ENCODE measurements at places on chromosomes 4 and X. TPM values are rescaled to one million over a fixed set of nuclear protein-coding genes. Genes with fewer than 3 reads are reported as not detected.
A peak's percentile ranks its signal among the peaks of the same experiment; 100 is the strongest.

DNA sequence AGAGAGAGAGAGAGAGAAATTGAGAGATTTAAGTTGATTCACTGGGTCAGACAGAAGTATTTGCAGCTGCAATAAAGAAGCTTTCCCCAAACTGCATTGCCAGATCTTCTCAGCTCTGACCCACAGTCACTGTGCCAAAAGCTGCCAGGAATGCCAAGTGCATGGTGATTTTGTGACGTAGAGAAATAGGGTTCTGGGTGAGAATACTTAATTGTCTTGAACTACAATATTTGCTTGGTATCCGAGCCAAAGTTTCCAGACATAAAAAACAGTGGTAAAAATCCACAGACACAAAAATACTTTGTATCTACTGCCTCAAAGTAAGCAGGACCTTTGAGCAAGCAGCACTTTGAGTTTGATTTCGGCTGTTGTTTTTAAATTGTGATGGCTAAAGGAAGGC lies 331.1 kb downstream of the GRID2 start:
- no peak for DNase-seq

- no peak for DNase-seq
Observed at GRCh38 chr4:185718578-185719499, 93.2 kb downstream of the SORBS2 start.

- DNase-seq, result no peak
Observed at GRCh38 chr4:169420291-169420690, 149.5 kb upstream of the SH3RF1 start.

DNA sequence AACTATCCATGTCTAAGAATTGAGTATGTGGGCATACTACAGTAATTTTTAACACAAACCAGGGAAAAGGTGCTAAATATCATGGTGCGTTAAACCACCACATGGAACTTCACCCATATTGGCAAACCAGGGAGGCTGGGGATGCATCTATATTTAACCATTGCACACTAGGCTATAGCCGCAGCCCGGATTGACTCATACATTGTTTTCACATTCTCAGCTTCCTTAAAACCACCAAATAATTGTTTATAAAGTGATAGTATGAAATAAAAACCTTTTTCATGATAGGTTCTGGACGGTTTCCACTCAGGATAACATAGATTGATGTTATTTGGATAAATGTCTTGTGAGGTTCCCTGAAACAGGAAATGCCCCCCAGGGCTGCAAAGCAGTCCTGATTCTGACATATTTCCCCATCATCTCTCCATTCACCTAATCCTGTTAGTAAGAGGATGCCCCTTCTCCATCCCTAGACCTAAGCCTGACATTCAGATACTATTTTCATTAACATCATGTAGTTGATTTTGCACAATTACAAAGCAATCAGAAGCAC lies 7.9 kb downstream of the COL25A1 start:
- DNase-seq, result peak; percentile 57

- peak; percentile 81 for DNase-seq
Observed at GRCh38 chr4:61555789-61556188, 355.7 kb downstream of the ADGRL3 start.

GRCh38 chr4:74284053-74284452 lies 24.2 kb upstream of the EPGN start:
- DNase-seq, result peak; percentile 76

GRCh38 chr4:12978310-12978709 lies 505.8 kb downstream of the RAB28 start:
- no peak for DNase-seq

GRCh38 chr4:182640491-182640890 lies 276.7 kb downstream of the DCTD start:
- no peak for DNase-seq

DNA sequence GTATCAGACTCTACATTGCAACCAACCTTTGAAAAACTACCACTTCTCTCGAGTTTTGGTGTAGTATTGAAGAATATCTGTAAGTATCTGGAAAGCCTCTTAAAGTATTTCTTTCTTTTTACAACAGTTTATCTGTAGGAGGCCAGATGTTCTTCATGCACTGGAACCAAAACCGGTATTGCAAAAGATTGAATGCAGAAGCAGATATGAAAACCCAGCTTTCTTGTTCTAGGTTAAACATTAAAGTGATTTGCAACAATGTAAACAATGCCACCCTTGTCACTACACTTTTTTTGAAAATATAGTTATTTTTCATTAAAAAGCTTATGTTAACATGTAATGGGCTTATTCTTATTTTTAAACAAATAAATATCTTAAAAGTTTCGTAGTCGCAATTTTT lies 27.2 kb downstream of the PLS3 start:
- DNase-seq, result no peak

GRCh38 chr4:102843273-102843672 lies 15.9 kb upstream of the UBE2D3 start:
- no peak for DNase-seq

GRCh38 chrX:39527025-39527424 lies 570.7 kb downstream of the BCOR start:
- peak; percentile 4 for DNase-seq

DNA sequence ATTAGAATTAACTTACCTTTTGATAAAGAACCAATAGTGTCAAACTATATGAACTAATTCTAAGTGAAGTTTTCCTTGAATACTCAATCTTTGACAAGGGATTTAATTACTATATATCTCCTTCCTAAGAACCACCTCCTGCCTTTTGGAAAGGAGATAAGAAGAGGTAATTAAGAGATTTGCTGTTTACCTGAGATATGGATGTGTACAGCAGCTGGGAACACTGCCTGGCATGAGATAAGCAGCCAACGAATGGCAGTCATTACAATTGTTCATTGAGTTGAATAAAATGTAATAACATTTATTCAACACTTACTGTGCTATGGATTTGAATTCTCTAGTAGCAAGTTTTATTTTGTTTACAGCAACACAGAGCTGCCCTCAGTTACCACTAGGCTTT lies 407.1 kb downstream of the SPOCK3 start:
- DNase-seq, result no peak

Gene SLC30A9
- 84.8 TPM for total RNA-seq

Gene HPGD
- total RNA-seq, result 0.30 TPM

Gene GAGE12F
- total RNA-seq, result not detected

Measured in HT1080 (cell line).